NCI-H187 (cell line): ENCODE measurements at places on chromosomes 16 and 17.

DNA sequence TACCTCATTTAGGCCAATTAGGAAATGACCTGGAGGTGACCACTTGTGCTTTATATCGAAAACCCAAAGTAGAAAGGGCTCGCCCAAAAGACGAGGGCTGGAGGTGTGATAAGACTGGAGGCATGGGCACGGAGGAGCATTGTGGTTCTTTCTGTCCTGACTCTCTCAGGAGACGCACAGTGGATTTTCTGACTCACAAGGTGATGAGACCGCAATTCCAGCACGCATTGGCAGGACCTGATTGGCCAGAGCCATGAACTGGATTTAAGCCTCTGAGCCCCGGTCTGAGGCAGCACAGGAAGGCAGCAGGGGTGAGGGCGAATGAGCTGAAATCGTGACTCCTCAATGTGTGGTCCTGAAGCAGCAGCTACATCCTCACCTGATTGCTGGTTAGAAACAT is 559.1 kb upstream of the SALL1 start:
- DNase-seq, result no peak

GRCh38 chr17:50364061-50364458 is 8.9 kb downstream of the MRPL27 start:
- DNase-seq, result no peak

DNA sequence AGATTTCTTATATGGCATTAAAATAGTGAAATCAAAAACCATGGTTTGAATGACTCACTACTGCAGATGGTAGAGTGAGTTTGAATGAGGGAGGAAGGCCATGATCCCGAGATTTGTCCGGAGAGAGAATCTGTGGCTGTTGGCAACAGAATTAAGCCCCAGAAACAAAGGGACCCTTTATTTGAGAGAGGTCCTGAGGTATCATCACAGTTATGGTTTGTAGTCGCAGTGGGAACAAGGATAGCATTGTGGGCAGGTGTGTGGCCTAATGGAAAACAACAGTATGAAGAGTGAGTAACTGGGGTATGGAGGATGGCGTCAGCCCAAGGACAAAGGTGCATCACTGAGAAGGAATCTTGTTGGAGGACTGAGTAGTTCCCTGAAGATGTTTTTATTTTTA is 8.5 kb upstream of the ZFP3 start:
- DNase-seq, result no peak

- DNase-seq, result peak; percentile 28
Measured at GRCh38 chr16:72832621-72833248, 215.2 kb downstream of the ZFHX3 start.

DNA sequence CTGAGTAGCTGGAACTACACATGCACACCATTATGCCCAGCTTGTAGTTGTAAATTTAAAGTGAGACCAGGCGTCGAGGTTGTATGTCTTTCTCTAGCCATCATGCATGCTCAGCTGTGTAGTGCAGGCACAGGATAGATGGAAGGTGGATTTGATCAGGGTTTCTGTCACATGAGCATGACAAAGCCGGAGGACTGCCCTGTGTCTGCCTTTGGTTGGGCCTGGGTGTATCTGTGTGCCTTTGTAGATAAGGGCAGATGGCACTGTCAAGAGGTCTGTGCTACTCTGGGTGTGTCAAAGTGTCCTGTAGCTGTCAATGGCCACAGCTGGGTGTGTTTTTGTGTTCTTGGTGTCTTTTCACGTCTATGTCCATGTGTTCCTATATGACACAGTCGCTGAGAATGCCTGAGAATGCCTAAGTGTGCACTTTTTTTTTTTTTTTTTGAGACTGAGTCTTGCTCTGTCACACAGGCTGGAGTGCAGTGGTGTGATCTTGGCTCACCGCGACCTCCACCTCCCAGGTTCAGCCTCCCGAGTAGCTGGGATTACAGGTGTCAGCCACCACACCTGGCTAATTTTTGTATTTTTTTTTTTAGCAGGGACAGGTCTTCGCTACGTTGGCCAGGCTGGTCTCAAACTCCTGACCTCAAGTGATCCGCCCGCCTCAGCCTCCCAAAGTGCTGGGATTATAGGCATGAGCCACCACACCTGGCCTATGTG is 4.1 kb upstream of the NAGS start:
- DNase-seq, result no peak

- no peak for DNase-seq
Measured at GRCh38 chr17:17080181-17080631, 37.9 kb downstream of the MPRIP start.

DNA sequence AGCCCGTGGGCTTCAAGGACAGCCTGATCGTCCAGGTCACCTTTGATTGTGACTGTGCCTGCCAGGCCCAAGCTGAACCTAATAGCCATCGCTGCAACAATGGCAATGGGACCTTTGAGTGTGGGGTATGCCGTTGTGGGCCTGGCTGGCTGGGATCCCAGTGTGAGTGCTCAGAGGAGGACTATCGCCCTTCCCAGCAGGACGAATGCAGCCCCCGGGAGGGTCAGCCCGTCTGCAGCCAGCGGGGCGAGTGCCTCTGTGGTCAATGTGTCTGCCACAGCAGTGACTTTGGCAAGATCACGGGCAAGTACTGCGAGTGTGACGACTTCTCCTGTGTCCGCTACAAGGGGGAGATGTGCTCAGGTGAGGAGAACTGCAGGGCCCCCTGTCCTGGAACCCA is 31.5 kb upstream of the EFCAB13 start:
- DNase-seq, result no peak

- DNase-seq, result no peak
Measured at GRCh38 chr16:89615176-89615575, 1.7 kb downstream of the DPEP1 start.

DNA sequence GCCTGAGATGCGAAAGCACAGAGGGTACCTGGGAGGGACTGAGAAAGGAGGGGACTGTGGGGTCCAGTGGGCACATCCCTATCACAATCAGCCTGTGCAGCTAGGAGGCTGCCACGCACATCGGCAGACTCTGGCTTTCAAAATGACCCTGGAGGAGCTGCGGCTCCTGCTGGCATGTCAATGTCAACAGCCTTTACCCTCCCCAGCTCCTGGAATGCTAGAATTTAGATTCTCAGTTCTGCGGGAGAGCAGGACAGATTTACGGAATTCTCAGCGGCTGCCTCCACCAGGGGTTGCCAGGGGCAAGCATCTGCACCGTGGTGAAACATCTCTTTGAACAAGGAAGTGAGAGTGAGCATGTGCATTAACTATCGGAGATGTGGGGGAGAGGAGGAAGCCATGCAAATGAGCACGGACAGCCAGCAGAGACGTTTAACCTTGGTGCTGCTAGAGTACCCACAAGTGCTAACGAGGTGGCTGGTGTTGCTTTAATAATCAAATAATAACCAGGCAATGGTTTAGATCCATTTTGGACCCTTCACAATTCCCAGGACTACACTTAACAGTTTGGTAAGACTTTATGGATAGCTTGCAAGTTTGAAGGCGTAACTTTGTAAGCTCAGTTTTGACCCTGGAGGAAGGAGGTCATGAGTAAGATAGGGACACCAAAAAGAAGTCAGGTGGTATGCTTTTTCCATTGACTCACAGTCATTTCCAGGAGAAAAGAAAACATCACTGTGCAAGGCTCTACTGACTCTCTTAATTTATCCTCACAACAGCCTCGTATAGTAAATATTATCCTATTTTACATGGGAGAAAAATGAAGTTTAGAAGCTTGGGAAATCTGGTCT is 54.1 kb downstream of the XYLT1 start:
- DNase-seq, result no peak

DNA sequence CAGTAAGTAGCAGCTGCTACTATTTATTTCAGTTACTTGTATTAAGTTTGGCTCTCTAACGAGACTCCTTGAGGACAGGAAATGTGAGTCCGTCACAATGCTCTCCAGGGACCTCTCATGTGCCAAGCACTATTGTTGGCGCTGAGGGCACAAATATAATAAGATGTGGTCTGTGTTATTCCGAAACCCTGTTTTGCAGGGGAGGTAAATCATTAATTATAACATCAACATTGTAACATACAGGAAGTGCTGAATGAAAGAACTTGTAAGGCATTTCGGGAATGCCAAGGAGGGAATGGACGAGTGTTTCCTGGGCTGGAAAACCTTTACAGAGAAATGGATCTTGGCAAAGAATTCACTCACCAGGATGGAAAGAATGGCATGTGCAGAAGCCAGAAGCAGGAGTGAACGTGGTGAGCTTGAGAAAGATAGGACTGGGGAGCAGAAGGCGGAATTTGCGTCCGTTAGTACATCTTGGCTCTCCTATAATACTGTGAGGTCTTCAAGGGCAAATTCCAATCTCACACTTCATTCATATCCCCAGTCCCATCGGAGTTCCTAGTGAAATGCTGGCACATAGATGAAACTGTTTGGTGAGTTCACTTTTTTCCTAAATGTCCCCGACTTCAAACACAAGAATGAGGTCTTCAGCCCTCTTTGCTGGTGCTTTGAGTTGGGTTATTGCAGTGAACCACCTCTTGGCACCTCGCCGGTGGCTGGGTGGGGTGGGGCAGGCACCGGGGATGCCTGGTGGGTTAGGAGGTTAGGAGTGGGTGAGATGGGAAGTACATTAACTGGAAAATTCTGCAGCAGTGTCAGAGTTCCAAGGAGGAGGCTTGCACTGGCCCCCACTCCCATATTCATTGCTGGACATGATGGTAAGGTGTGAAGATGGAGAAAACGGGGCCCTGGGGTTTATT is 11.5 kb downstream of the TAC4 start:
- no peak for DNase-seq

DNA sequence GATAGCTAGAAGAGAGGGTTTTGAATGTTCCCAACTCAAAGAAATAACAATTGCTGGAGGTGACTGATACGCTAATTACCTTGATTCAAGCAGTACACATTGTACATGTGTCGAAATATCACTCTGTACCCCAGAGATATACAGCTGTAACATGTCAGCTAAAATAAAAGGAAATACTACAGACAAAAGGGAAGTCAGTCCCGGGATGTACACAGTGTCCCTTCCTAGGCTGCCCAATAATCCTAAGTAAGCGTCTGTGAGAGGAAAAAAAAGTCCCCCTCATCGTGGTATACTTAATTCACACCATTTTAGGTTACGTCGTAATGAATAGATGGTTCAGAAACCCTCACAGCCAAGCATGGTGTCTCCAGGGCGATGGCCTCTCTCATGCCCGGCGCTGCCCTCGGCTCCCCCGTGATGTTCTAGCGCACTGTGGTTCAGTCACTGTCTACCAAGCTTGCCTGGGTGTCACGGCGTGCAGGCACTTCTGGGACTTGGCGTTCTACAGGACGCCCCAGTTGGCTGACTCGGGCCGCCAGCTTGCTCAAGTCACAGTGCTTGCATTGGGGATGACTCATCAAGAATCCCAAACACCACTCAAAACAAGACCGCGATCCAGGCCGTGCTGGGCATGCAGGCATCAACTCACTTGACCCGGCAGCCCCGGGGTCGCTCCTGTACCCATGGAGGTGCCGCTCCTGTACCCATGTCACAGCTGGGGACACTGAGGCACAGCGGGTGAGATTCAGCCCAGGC is 27.6 kb downstream of the CCDC40 start:
- DNase-seq, result no peak

DNA sequence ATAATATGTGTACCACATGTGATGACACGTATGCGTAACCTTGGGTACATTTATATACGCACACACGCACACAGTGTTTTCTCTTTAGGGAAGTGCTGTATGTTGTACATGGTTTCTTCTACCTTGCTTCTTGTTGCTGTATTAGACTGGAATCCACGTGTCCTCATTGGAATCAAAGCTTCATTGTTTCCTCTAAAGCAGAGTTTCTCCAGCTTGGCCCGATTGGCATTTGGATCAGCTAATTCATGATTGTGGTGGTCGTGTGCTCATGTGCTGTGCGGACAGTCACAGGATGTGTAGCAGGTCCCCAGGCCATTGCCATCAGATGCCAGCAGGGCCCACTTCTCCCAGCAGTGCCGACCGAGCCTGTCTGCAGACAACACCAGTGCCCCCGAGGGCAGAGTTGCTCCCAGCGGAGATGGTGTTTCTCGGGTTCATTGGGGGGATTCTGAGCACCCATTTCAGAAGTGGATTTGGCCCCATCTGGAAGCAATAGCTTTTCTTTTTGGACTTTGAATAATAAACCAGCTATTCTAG is 148.4 kb downstream of the RPTOR start:
- DNase-seq, result no peak
